ENCODE measurements at places on chromosomes 4 and X.

- DNase-seq: peak; percentile 28
Observed at GRCh38 chr4:139017861-139018260, 2.3 kb downstream of the NOCT start.

GRCh38 chr4:77629885-77630284, 24.3 kb downstream of the CXCL13 start:
- DNase-seq: no peak

GRCh38 chr4:177480795-177481194, 38.6 kb upstream of the AGA start:
- peak; percentile 7 for DNase-seq

GRCh38 chr4:100348473-100348872, 158.2 kb upstream of the DDIT4L start:
- no peak for DNase-seq

DNA sequence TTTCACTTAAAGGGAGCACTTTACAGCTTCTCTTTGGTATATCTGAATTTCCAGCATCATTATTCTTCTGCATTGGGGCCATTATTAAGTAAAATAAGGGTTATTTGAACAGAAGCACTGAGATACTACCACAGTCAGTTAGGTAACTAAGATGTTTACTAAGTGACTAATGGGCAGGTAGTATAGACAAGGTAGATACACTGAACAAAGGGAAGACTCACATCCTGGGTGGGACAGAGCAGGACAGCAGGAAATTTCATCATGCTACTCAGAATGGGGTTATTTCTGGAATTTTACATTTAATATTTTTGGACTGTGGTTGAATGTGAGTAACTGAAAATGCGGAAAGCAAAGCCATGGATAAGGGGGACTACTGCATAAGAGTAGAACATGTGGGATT, 316.0 kb downstream of the CCSER1 start:
- no peak for DNase-seq

GRCh38 chrX:4844376-4844775, 1130.9 kb upstream of the PRKX start:
- peak; percentile 1 for DNase-seq

GRCh38 chrX:9885150-9885549, 82.0 kb upstream of the CLDN34 start:
- DNase-seq: peak; percentile 78
